ENCODE measurements at places on chromosomes 7 and 10. TPM values are rescaled to one million over a fixed set of nuclear protein-coding genes. Genes with fewer than 3 reads are reported as not detected.

Gene CNOT4
- total RNA-seq: 26.0 TPM

Gene NXPH1
- total RNA-seq: not detected

Gene MRPS24
- 61.8 TPM for total RNA-seq

Gene PPP1R17
- not detected for total RNA-seq

Gene TBX20
- not detected for total RNA-seq

Gene MACC1
- 1.2 TPM for total RNA-seq

Gene FEZF1
- not detected for total RNA-seq

Gene CYP2C9
- not detected for total RNA-seq
